ENCODE measurements at places on chromosomes 5 and 9.

DNA sequence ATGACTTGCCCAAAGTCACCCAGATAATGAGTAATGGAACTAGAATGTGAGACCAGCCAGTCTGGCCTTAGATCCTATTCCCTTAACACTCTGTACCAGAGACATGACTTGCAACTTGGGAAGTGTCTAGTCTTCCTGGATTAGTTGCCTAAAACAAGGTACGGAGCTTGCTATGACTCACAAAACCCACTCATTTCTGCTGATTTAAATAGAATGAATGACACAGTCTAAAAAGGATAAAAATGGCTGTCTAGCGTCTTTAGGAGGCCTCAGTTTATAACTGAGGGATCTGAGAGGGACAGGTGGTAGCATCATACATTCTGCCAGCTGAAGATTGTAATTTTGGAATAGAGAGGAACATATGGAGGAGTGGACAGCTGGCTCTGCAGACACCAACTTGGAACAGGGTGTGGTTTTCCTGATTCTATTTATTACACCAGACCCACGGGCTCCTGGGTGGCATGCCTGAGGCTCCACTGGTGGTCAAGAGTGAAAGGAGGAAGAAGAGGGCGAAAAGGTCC lies 62.7 kb downstream of the ABLIM3 start:
- DNase-seq, result no peak

- no peak for DNase-seq
Measured at GRCh38 chr5:121429761-121430160, 421.9 kb upstream of the FTMT start.

- no peak for DNase-seq
Measured at GRCh38 chr5:143308731-143309130, 94.8 kb downstream of the NR3C1 start.

DNA sequence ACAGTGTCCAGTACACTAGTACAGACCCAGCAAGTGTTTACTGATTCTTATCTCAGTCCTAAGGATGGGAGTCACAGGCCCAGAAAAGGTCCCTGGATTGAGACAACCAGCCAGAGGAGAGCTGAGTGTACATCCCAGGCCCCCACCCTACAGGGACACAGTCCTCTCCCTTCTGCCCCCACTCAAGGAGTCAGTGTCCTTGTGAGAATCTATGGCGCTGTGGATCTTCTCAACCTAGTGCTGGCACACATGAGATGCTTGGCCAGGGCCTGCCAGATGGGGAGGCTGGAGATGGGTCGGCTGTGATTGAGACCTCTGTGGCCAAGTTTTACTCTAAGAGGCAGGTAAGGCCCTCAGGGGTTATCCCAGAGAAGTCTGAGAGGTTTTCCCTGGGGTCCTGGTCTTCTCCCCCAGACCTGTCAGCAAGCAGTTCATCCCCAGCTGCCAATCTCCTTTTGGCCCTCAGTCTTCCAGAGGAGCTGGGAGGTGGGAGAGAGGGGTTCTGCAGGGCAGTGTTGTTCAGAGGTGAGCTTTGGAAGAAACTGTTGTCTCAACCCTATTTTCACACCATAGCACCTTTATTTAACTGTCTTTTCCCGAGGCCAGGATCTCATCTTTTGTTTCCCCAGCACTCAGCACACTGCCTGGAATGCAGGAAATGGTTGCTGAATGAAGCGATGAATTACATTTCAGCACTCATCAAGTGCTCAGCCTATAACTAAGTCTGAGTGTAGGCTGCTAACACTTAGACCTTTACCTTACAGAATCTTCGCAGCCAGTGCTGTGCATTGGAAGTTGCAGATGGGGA lies 3.2 kb upstream of the NSD1 start:
- DNase-seq, result no peak

DNA sequence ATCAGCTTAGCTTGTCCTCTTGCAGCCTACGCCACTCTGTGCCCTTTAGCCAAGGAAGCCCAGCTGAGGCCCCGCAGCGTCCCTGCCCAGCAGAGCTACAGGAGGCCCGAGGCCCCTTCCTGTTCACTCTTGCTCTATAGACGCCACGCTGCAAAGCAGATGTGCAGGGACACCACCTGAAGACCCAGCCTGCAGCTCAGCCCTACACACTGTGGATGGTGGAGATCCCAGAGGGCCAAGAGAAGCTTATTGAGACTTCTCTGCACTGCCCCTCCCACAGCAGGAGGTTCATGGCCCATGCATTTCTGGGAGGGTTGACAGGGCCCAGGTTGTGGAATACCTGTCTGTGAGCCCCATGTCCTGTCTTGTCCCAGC lies 33.6 kb downstream of the IRF1 start:
- DNase-seq, result no peak

GRCh38 chr9:68775003-68775730 lies 70.1 kb downstream of the PIP5K1B start:
- DNase-seq, result no peak

GRCh38 chr9:129781131-129781530 lies 21.9 kb upstream of the TOR1B start:
- DNase-seq, result no peak

DNA sequence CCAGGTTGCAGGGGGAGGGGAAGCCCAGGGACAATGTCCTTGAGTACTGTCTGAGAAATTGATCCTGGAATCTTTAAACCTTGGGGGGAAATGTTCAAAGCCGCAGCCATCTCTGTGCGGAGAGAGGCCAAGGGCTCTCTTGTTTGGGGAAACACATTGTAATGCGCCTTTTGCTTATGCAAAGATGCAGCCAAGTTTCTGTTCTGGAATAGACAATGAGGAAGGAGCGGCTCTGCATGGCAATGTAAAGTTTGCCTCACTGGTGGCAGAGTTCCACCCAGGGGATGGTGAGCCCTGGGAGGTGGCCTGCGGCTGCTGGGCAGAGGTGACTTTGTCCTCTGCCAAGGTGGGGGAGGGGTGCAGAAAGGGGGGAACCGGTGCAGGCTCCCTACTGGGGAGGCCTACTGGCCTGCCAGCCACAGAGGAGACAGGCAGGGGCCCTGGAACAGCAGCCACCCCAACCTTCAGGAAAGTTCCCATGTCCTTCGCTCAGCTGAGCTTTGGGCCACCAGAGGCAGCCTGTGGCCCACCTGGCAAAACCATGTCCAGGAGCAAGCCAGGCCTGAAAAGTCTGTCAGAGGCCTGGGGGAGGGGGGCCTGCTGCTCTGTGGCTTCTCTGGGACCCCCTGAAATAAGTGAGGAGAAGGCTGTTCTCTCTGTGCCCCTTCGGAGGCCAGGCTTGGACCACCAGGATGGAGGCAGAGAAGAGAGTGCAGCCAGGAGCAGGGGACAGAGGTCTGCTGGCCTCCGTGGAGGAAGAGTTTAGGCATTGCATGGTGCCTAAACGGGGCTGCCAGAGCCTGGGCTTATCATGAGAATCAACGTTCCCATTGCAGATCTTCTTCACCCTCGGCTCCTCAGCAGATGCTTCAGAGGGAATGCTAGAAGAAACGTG lies 127.8 kb downstream of the ZNF354C start:
- DNase-seq, result no peak

DNA sequence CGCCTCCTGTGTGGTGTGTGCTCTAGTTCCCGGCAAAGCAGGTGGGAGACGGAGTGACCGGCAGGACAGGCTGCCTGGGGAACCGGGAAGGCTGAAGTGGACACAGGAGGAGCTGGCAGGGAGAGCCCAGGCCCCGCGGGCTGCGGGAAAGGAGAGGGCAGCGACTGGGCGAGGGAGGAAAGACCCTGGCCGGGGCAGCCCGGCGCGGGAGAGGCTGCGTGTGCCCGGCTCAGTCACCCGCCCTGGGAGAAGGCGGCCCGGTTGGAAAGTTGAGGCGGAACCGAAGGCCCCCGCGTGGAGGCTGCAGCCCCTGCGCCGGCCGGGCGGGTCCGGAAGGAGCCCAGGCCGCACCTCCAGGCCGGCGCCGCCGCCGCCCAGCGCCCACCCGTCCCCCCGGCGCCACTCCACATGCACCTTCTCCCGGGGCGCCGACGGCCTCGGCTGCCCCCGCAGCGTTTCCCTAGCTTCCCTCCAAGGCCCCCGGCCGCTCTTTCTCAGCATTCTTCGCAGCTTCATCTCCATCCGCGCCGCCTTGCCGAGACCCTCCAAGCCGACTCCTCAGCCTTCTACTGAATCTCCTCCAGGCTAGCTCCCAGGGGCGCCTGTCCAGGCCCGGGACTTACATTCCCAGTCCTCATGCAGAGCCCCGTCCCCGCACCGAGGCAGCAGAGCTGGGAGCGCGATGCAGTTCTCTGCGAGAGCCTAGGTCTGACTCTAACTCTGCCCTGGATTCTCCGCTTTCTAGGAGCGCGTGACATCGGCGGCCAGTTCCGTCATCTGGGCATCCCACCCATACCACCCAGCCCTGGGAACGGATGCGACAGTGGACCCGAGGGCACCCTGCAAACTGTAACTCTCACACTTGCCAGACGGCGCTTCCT lies 152.0 kb downstream of the ERCC6L2 start:
- DNase-seq, result no peak

- DNase-seq, result no peak
Measured at GRCh38 chr9:130636648-130637020, 27.8 kb upstream of the PRDM12 start.

- no peak for DNase-seq
Measured at GRCh38 chr5:36839489-36840476, 36.8 kb upstream of the NIPBL start.

DNA sequence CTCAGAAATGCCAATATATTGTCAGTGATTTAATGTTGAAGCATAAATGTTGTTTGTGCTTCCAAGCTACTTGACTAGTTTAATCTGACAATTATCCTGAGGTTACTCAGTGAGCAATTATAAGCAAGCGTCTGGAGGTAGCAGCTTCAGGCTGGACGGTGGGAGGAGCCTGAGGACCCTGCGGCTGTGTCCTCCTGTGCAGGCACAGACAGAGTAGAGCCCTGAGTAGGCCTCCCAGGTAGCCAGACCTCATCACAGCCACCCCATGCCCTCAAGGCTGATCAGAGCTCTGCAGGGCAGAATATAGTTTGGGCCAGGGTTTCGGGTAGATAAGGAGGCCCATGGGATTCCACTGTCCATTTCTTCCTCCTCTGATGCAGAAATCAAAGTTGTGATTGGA lies 153.6 kb downstream of the DRD1 start:
- DNase-seq, result no peak

- DNase-seq, result no peak
Measured at GRCh38 chr5:168274406-168274805, 17.0 kb upstream of the WWC1 start.

DNA sequence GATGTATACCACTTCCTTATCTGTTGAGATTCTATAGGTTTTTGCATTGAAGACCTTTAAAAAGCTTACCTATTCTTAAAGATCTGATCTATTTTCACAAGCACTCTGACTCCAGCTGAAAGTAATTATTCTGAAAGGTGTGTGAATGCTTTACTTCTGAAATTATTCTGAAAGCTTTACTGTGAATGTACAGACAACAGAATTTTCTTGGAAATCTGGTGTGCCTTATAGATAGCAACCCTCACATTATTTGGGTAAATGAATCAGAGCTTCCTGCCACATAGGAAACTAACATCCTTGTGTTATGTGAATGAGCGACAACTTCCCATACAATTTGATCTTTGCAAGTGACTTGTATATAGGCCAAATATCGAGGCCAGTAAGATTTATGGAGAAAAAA lies 6.5 kb downstream of the CDO1 start:
- DNase-seq, result no peak

DNA sequence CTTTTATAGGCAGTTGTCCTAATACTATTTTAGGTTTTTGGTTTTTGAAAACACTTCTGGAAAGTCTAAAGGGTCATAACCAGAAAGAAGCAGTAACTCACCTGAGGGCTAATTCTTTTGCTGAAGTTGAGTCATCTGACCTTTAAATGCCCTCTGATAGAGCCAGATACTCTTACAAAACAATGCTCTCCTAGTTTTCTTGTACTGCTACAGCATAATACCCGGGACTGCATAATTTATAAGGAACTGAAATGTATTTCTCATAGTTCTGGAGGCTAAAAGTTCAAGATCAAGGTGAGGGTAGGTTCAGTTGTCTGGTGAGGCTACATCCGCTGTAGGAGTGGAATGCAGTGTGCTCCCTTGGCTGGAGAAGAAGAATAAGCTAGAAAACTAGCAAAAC lies 670.3 kb downstream of the TLE4 start:
- DNase-seq, result no peak

GRCh38 chr9:124730772-124731171 lies 40.3 kb downstream of the NR6A1 start:
- no peak for DNase-seq

DNA sequence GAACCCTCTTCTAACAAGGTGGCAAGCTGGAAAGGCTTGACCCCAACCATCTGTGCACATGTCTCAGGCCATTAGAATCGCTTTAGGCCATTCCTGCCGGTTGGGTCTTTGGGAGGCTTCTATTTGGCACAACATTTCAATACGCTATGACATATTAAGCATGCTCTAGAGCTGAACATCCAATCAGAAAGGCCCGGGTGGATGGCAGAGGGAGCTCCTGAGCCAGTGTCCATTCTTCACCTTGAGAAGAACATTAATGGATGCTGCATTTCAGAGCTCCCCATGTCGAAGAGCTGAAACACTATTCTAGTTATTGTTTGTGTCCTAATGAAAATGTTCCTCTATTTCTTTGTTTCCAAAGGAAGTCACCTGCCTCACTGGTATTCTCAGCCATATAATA lies 12.8 kb downstream of the SPATA9 start:
- no peak for DNase-seq

GRCh38 chr5:155274484-155274883 lies 260.9 kb downstream of the KIF4B start:
- DNase-seq, result no peak

GRCh38 chr9:128168731-128169308 lies 8.8 kb downstream of the BBLN start:
- no peak for DNase-seq

- no peak for DNase-seq
Measured at GRCh38 chr5:16983972-16984371, 47.9 kb upstream of the MYO10 start.

DNA sequence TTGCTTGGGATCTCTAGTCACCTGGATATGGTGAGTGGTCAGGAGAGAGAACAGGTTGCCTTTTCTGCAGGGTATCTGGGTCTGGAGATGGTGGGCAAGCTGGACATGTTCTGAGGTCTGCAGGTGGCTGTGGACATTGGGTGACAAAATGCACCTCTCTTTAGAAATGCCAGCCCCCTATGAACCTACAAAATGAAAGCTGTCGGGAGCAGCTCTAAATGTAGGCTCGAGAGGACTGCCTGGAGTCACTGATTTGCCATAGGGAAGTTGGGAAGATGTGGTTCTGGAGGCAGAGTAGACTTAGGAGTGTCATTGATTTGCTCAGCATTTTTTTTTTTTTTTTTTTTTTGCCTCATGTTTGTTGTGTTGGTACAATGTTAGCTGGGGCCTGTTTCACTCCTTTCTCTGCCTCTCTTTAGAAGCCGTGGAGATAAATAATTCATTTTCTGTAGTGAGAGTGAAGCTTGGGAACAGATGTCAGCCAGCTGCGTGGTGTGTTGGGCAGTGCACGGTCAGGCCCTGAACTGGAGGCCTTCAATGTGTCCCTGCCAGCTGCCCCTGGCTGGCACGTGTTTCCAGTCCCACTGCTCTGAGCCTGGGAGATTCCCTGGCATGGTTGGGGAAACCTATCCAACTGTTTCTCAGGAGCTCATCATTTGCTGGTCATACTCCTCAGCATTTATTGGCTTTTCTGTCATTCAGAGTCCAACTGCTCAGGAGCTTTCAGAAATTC lies 5.4 kb downstream of the RGS3 start:
- no peak for DNase-seq

GRCh38 chr5:148866024-148866423 lies 39.6 kb downstream of the ADRB2 start:
- DNase-seq, result no peak
